ENCODE measurements at places on chromosomes 11 and 22. TPM values are rescaled to one million over a fixed set of nuclear protein-coding genes. Genes with fewer than 3 reads are reported as not detected.

CRACR2B gene
- total RNA-seq = 4.8 TPM

TPBGL gene
- total RNA-seq = 0.27 TPM

VWCE gene
- 0.48 TPM for total RNA-seq

HEPN1 gene
- total RNA-seq = not detected

Measured in A549 treated with CORT108297 at 1 μM for 4 hours (cell line).